Activated CD4-positive, alpha-beta T cell treated with anti-CD3 and anti-CD28 coated beads, Interleukin-2, amount 50 U/mL, for 24 hours (primary cell): ENCODE measurements at places on chromosomes 12 and 14.

DNA sequence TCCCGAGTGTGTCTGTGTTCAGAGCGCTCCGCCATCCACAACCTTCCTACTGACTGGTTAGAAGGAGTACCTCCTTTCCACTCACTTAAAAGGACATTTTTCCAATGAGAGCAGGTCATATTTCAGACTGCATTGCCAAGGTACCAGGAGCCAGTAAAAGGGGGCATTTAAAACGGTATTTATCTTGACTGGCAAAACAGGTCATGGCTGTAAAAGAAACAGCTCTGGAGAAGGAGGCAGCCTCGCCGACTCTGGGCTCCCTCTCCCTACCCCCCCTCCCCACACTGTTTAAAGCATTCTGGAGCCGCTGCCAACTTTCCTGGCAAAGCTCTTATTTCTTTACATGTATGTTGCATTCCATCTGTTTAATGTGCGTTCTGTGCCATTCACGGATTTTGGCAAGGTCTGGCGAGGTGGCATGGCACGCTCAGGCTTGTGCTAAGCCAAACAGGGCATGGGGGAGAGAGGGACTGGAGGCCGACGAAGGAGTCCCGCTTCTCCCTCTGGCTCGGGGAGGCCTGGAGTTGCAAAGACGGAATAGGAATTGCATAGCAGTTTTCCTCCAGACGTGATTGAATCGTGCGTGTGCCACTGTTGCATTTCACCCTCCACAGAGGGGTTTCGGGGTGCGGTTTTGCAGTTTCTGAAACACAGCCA, 41.2 kb upstream of the MED13L start:
- no peak for DNase-seq

DNA sequence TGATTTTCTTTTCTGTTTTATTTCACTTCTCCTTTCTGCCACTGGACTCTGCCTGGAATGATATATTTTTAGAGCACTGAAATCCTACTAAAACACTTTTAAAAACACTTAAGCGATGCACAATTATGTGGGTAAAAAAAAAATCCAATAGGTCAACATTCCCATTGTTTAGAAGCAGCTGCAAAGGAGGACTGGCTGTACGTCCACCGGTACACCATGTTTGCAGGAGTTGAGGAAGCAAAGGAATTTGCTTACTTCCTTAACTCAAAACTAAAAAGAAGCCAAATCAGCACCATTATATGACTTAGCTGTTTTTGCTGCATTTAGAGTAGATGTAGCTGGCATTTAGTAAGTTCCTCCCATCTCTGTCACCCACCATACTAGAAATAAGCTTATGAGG, 186.8 kb upstream of the TMTC1 start:
- no peak for DNase-seq

- DNase-seq = no peak
These were observed 63.0 kb downstream of the NCOR2 start for GRCh38 chr12:124504273-124505000.

DNA sequence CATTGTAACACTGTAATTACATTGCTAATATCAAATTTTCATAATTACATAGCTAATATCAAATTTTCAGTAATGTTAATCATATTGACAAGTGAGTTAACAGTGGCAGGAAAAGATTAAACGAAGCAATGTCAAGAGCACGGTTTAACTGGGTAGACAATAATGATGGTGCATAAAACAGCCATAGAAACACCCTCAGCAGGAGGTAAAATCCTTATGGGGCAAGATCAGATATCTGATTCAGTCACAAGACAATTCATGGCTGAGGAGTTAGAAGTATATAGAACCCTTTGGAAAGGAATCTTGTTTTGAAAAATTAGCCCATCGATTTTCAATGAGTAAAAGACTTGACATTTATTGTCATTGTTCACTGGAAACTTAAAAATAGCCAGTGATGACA, 190.6 kb downstream of the SLC2A13 start:
- DNase-seq = no peak

DNA sequence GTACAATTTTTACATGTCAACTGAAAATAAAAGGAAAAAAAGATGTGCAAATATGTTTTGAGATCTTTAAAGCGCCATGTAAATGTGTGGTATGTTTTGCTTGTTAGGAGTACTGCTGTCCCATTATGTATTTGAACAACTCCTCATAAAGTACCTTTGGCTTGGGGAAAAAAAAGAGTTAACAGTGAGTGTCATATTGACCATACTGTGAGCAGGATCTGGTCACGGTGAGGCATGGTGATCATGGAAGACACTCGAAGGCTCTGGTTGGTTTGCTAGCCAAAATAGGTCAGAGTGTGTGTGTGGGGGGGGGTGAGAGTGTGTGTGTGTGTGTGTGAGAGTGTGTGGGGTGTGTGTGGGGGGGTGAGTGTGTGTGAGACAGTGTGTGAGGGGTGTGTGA, 10.1 kb upstream of the FBXL14 start:
- no peak for DNase-seq

DNA sequence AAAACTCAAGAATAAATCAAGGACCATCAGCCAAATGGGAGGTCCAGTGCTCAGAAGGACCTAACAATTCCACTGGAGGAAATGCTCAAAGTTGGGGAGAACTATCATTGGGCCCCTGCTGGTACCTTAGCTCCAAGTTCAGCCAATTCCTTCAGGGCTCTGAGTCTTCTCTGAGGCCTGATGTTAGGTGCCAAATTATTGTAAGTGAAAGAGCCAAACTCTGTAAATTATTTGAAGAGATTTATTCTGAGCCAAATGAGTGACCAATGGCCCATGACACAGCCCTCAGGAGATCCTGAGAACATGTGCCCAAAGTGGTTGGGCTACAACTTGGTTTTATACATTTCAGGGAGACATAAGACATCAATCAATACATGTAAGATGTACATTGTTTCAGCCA, 8.2 kb upstream of the TMEM263 start:
- DNase-seq = no peak
